Uterus (tissue), 4 donors: ENCODE measurements at places on chromosomes 2 and 18. TPM values are rescaled to one million over a fixed set of nuclear protein-coding genes. Genes with fewer than 3 reads are reported as not detected.

Gene DGKD
- 30.2 TPM for total RNA-seq

Gene EIF2B4
- total RNA-seq = 10.6 TPM

Gene SMYD1
- total RNA-seq = not detected

Gene C2orf78
- not detected for total RNA-seq

Gene EVX2
- not detected for total RNA-seq

Gene EGR4
- total RNA-seq = not detected

Gene COL4A3
- 0.26 TPM for total RNA-seq

Gene VPS4B
- 32.4 TPM for total RNA-seq
